ENCODE measurements at places on chromosomes 12 and 14.

GRCh38 chr14:66920196-66920595 is 269.0 kb upstream of the GARIN2 start:
- no peak for DNase-seq

GRCh38 chr12:127381043-127381668 is 885.8 kb upstream of the TMEM132C start:
- DNase-seq, result peak; percentile 15

- no peak for DNase-seq
Measured at GRCh38 chr14:103016071-103016470, 41.3 kb downstream of the CDC42BPB start.

GRCh38 chr12:74790931-74791330 is 253.3 kb downstream of the ATXN7L3B start:
- no peak for DNase-seq

DNA sequence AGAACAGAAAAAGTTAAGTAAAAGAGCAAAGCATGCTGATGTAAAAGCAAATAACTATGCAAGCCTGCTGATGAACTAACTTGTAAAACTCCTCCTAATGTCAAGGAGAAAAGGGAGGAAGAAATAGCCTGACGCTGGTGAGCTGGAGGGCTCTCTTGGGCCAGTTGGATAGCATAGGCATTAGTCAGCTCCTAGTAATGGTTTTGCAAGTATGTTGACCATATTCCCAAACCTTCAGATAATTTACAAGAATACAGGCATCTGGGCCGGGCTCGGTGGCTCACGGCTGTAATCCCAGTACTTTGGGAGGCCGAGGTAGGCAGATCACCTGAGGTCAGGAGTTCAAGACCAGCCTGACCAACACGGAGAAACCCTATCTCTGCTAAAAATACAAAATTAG is 871.4 kb downstream of the C12orf50 start:
- DNase-seq, result no peak

GRCh38 chr14:60332869-60333268 is 83.8 kb downstream of the PPM1A start:
- DNase-seq, result no peak

DNA sequence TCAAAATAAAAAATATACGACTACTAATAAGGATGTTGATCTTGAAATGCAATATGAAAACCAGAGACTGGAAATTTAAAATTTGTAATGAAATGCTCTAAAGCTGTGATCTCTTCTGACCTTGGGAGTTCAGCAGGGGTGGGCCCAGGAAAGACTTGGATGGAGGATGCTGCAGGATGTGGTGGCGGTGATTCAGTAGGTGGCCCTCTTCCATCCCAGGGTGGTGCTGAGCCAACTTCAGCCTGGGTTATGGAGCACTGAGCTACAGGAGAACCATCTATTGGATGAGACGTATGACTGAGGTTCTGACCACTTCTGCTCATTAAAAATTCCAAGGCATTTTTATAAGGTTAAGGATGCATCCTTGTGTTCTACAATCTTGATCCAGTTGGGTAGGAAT is 6.9 kb upstream of the PDE3A start:
- no peak for DNase-seq

- DNase-seq, result no peak
Measured at GRCh38 chr14:44369401-44370123, 137.5 kb downstream of the FSCB start.

DNA sequence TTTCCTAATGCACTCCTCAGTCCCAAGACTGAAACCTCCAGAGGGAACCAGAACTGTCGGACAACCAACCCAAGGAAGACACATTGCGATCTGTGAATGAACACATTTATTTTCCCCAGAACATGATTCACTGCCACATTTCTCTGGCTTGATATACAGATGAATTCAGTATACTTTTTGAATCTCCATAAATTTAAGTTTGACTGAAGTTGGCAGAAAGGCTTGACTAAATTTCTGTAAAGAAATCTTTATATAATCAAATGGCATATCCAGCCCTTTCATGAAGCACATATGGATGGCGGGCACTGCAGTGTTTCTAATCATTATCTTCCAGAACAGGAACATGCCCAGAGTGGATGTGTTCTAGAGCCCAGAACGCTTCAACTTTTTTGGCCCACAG is 56.7 kb downstream of the DCAF5 start:
- no peak for DNase-seq

DNA sequence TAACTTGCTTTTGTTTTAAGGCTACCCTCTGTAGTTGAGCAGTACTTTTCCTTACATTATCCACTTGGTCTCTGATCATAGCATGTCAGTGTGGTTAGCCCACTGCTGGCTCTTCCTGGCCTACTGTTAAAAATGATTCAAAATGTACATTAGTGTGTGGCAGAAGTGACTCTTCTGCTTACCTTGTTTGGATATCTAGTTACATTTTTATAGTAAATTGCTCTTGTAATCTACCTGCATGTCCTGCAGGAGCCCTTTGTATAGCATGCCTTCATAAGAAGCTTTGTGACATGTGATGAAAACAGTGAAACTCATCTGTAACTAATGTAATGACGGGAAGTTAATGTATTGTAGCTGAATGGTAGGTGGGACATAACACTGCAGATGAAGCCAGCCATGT is 8.1 kb downstream of the SPATS2 start:
- no peak for DNase-seq

DNA sequence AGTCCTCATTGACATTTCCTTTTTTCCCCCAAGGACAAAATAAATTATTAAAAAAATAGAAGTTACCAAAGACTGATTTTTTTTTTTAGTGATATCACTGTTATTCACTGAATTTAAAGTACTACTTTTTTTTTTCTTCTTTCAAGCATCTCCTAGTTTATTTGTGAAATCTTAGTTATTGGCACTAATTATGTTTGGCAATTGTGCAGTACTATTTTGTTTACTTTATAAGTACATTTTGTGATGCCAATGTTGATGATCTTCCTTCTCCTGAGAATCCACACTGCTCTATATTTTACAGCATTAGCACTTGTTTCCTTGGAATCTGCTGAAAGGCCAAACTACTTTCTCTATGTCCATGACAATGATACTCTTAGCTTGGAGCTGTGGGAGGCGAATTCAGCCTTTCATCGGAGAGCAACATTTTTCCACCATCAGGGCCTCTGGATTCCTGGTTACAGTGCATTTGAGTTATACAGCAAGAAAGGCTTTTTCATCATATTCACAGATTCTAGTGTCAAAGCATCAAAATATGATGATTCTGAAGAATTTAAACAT is 123.8 kb upstream of the PTPRQ start:
- no peak for DNase-seq

DNA sequence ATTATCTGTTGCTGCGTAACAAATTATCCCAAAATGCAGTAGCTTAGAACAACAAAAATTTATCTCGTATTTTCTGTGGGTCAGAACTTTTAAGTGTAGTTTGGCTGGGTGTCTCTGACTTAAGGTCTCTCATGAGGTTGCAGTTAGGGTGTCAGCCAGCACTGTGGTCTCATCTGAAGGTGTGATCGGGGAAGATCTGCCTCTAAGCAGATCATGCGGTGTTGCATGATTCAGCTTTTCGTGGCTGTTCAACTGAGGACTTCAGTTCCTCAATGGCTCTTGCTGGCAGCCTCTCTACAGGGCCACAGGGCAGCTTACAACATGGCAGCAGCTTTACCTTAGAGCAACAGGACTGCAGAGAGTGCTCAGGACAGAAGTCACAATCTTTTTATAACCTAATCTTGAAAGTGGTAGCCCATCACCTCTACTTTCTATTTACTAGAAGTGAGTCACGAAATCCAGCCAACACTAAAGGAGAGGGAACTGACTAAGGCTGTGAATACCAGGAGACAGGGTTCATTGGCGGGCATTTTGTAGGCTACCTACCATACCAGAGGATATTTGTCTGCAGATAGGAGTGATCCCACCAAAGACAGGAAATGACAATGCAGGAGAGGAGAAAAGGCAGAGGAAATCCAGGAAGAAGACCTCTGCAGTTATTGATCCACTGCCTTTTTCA is 1.8 kb upstream of the TMPRSS12 start:
- no peak for DNase-seq

GRCh38 chr12:56141946-56142784 is 10.2 kb upstream of the MYL6B start:
- no peak for DNase-seq

GRCh38 chr12:53734425-53734824 is 7.2 kb upstream of the CALCOCO1 start:
- DNase-seq, result no peak

GRCh38 chr12:82407481-82407880 is 49.2 kb downstream of the METTL25 start:
- no peak for DNase-seq

GRCh38 chr14:61891170-61891569 is 128.9 kb downstream of the SNAPC1 start:
- DNase-seq, result no peak

DNA sequence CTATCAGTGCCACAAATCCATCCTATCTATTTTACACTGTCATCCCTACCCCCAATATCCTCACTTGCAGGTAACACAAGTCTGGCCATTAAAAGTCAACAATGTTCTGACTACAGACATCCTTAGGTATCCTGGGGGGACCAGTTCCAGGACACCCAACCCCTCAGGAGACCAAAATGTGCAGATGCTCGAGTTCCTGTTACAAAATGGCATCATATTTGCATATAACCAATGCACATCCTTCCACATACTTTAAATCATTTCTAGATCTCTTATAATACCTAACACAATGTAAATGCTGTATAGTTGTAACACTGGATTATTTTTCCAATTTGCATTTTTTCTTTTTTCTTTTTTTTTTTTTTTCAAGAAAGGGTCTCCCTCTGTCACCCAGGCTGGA is 6.9 kb downstream of the SYCP3 start:
- DNase-seq, result no peak

- no peak for DNase-seq
Measured at GRCh38 chr12:106987846-106988245, 900 bp upstream of the MTERF2 start.

- DNase-seq, result no peak
Measured at GRCh38 chr14:67050896-67051295, 138.3 kb upstream of the GARIN2 start.

DNA sequence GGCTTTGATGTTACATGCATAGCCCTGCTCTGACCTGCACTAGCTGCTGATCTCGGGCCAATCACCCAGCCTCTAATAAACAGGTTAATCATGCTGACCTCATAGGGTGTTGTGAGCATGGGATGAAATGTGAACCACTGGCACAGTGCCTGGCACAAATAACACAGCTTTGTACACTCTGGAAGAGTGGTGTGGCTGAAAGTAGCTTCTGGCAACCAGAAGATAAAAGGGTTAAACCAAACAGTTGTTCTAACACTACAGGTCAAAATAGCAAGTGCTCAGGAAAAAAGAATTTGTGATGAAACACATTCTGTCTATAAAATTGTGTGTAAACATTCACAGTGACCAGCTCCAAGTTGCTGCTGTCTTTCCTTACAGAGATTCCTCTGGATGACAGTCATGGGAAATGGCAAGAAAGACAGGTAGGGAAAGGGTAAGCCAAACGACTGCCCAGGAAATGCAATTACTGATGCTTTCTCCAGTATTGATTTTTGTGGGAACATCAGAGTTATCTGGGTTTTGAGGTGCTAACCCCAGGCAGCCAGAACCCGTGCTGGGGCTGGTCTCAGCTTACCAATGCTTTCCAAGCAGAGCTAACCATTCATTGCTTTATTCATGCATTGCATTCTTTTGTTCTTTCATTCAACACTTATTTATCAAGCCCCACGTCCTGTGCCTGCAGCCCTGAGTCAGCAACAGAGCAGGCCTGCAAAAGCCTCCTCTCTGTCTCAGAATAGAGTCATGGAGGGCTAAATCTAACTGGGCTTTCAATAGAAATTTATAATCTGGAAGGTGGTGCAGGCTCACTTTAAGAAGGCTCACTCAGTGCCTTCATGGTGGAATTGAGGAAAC is 38.1 kb upstream of the CAPRIN2 start:
- DNase-seq, result no peak

GRCh38 chr14:36161776-36162175 is 14.7 kb downstream of the PTCSC3 start:
- no peak for DNase-seq

DNA sequence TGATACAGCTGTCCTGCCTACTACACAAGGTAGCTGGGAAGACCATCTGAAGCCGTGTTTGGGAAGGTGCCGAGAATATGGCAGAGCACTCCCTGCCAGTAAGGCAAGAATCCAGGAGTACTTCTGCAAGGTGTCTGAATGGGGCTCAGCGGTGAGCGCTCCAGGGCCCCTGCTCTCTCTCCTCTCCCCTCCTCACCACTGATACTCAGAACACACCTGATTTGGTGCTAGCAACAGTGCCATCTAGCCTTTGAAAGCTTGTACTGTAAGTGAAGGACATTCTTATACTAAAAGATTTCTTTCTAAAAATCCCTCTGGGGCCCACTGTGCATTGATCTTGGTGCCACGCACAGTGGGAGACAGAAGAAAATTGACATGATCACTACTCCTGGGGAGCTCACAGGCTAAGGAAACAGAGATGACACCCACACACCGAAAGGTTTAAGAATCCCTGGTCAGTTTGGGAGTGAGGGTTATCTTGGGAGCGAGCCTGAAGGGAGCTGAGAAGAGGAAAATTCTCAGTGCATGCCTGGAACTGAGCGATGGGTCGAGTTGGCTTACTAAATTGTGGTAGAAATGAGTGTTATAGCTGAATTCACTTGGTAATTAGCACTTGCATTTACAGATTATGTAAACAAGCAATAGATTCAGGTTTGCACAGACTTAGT is 216.9 kb downstream of the NTF3 start:
- no peak for DNase-seq

DNA sequence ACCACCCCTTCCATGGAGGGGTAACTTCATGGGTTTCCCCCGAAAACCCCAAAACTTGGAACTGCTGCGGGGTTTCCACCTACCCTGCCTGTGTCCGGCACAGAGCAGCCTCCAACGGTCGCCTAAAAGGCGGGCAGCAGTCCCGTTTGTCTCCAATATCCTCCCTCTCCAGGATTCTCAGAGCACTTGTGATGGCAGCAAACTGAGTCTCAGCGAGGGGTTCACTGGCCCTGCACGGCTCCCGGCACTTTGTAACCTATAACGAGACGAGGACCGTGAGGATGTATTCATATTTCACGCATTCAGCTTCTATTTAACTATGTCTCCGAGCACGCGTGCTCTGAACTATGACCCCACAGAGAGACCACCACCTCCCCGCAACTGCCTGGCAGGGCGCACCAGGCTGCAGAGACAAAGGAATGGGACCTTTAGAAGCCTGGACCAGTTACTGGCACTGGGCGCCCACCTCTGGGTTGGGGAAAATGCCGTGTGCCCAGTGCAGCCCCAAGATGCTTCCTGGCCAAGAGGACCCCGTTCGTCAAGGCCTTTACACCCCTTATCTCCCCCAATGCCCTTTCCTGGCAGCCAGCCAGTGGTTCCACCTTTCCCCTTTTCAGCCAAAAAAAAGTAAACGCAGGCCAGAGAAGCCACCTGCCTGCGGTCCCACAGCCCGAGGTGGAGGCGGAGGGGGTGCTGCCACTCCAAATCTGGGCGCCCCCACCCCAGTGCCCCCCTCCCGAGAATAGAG is 173.1 kb upstream of the RTL1 start:
- DNase-seq, result no peak

All from stimulated activated CD4-positive, alpha-beta T cell treated with anti-CD3 and anti-CD28 coated beads, Interleukin-1b, Interleukin-23, amount 100 ng/mL, for 24 hours (primary cell).